ENCODE measurements at places on chromosomes 5 and 9.

- DNase-seq: no peak
Measured at GRCh38 chr5:62461561-62461960, 49.0 kb downstream of the IPO11 start.

DNA sequence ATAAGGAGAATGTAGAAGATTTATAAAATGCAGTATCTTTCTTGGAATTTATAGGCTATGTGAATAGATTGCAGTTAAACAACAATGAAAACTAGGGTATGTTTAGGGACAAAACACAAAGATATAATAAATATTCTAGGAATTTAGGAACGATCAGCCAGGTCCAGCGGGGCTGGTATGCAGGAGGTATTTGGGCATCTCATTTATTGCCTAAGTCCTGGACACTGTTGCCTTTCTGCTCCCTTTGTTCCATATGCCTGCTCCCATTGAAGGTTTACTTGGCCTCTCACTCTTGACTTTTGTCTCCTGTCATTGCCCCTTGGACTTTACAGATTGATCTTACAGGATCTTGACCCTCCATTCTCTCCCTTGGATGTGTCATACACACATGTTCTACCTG, 55.9 kb downstream of the SNX24 start:
- no peak for DNase-seq

GRCh38 chr9:108048406-108049025, 558.9 kb upstream of the KLF4 start:
- no peak for DNase-seq

- DNase-seq: no peak
Measured at GRCh38 chr5:127028822-127029457, 1.4 kb downstream of the MARCHF3 start.

- no peak for DNase-seq
Measured at GRCh38 chr5:155021842-155022241, 8.3 kb downstream of the KIF4B start.

DNA sequence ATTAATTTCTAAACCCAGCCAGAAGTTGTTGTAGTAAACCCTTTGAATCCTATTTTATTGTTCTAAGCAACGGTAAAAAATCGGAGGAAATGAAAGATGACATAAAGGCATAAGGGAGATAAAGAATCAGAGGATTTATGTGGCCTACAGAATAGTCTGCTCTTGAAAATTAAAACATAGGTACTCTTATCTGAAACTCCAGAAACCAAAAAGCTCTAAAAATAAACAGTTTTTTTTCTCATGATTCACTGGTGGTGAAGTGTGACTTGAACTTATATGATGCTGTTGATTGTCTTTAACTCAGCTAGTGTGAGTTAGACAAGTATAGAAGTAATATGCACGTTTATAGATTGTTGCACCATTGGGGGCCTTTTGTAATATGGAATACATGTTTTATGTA, 80.3 kb downstream of the HSD17B4 start:
- no peak for DNase-seq

DNA sequence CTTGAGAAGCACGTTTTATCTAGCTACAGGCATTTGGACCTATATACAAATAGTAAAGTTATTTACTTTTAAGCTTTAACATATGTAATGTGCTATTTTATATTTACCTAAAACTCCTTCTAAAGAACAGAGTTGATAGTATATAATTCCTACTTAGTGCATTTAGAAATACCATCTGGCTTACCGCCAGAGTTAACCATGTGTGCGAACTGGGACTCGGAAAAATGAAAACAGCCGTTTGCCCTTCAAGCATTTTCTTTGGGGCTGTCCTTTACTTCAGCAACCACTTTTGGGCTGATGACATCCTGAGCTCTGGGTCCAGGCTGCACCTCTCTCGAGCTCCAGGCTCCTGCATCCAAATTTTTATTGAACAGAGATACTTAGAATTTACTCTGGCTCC, 21.9 kb upstream of the DHFR start:
- DNase-seq: no peak

DNA sequence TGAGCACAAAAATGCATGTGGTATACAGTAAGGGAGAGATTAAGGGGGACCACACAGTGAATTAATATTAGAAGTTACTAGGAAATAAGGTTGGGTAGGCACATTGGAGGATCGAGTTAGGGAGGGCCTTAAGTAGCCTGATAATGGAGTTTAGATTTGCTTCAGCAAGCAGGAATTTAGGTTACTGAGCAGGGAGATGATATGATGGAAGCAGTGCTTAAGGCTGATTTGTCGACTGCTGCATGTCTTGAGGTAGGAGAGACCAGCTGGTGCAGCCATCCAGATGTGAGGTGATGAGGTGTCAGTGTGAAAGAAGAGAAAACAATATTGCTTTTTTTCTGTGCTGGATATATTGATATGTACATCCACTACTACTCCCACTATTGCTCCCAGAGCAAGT, 55.2 kb upstream of the ACTBL2 start:
- DNase-seq: no peak

DNA sequence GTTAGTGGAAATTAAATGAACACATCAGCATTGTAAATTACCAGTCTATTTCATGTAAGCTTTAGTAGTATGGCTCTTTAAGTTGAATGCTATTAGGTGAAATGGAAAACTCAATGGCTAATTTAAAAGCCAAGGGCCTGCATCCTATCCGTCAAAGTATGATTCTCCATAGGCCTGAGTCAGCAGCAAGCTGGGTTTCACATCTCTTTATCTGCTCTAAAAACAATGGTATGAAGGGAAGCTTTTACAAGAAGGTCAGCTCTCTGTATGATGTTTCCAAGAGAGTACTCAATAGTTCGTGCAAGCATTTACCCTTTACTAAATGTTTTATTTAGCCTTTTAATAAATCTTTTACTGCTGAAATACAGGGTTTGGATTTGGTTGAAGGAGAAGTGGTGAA, 62.8 kb downstream of the MAP1B start:
- no peak for DNase-seq

DNA sequence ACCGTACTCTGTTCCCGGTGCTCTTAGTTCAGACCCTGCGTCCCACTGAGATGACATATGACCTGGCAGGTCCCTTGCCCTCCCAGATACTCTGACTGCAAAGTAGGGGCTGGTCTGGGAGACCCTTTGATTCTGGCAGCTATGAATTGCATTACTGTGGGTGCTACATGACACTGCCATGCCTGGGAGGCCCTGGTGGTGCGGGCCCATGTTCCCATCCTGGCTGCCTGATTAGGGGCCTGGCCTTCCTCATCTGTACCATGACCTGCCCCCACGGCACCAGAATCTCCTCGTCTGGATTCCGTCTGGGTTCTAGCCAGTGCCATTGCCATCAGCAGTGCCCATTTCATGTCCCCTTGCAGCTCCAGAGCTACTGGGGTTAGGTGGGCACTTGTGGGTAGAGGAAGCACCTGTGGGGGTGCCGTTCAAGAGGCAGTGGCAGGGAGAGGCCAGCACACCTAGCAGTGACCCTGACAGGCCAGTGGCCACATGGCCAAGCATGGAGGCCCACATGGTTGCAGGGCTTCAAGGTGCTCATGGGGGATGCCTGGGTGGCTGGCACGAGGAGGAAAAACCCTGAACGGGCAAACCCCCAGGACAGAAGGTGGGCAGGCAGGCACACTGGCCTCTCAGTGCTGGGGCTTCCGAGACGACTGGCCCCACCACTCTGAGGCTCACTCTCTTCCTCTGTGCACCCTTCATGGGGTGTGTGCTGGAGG, 69.7 kb downstream of the PHF2 start:
- no peak for DNase-seq

DNA sequence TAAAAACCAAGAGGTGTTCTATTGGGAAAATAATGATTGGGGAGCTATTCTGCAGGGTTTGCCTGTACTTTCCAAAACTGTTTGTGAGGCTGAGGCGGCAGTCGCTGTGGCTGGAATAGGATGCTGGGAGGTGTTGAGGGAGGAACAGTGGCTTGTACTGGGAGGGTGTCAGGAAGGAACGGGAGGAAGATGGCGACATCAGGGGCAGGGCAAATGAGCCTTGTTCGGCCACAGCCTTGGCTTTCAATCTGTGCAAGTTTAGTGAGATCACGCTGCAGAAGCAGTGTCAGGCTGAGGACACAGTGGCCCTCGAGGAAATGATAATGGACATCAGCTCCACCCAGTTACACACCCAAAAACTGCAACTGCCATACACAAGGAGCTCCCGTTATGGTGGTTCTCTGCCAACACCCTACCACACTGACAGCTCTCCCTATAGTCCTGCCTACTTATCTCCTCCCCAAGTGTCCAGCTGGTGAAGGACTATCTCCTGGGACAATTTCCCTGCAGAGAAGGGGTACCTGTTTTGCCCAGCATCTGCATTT, 27.3 kb downstream of the KIF2A start:
- no peak for DNase-seq

- no peak for DNase-seq
Measured at GRCh38 chr5:130102375-130102774, 198.1 kb downstream of the CHSY3 start.

DNA sequence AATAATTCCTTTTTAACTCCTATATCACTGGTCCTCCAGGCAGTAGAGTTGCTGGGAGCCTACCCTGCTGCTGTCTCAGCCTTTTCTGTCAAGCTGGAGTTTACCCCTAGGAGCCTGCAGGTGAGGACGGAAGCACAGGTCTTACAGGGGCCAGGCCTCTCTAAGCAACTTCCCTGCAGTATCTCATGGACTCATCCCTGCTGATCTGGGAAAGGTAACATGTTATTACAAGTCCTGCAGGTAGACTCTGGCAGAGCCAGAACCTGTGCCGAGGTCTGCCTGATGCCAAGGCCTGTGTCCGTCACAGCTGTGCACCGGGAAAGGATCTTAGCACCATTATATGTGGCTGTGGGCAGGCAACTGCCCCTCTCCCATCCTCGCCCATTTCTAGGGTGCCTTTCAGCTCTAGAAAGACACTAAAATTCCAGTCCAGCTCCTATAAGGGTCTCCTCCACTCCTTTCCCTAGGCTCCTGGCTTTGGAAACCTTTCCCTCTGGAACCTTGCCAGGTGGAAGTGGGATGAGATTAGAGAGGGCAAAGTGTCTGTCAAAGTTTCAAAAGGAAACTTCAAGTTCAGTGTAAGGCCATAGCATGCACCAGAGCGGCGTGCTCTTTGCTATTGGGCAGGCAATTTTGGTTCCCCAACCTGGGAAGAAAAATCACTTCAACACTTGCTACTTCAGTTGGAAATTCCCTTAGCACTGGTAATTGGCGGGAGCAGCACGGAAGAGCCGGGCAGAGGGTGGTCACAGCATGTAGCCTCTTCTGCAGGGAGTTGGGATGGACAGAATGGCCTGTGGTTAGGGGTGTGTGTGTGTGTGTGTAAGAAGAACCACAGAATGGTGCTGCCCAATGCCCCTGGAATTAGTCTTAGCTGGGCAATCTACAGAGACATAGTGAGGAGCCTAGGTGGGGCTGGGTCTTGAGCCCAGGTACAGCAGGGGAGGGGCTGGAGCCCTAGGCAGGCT, 17.5 kb downstream of the TMEM171 start:
- no peak for DNase-seq

GRCh38 chr5:122431298-122431697, 119.3 kb downstream of the SNCAIP start:
- no peak for DNase-seq

GRCh38 chr9:127974001-127974768, 6.6 kb downstream of the EEIG1 start:
- DNase-seq: no peak

DNA sequence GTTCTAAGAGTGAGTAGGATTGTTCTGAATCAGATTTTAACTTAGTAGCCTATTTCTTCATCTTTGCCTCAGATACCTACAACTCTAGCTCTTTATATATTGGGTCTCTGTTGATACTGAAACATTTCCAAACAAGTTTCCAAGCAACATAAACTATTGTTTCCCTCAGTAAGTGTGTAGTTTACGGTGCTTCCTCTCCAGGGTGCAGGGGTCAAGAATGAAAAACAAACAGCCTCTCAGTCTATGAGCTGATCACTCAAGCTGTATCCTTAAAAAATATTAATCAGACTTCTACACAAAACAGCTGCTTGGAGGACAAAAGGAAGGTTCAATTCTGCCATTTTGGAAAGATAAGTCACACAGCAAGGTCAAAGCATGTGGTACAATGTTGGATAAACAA, 75.0 kb downstream of the ADAMTS12 start:
- no peak for DNase-seq

GRCh38 chr5:133680830-133681565, 68.7 kb upstream of the FSTL4 start:
- DNase-seq: no peak

GRCh38 chr9:72476100-72476499, 45.3 kb upstream of the TMC1 start:
- no peak for DNase-seq

- DNase-seq: no peak
Measured at GRCh38 chr5:125134216-125135081, 388.0 kb upstream of the ZNF608 start.

DNA sequence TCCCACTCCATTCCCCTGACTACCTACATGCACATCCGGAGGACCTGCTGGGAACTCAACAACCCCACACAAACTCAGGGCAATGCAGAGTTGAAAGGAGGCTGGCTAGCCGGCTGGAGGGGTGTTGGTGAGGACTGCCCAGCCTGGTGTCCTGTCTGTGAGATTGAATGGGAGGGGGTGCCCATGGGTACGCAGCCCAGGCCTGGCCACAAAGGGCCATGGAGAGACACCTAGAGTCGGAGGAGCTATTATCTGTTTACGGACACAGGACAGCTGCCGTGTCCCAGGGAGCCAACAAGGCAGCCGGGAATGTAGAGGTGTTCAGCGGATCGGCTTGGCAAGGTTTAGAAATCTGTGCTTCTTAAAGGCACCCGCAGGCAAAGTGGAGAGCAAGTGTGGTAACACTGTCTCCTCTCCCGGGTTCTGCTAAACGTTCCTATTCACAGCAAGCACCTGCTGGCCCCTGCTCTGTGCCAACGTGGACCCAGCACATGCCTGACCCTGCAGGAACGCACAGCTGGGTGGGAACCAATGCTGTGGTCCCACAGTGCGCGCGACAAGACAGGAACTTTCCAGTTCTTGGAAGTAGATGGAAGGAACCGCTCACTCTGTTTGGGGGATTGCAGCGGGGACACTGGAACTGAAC, 166.7 kb downstream of the DAB2IP start:
- DNase-seq: no peak

- DNase-seq: no peak
Measured at GRCh38 chr5:6703806-6704205, 9.4 kb upstream of the TENT4A start.

DNA sequence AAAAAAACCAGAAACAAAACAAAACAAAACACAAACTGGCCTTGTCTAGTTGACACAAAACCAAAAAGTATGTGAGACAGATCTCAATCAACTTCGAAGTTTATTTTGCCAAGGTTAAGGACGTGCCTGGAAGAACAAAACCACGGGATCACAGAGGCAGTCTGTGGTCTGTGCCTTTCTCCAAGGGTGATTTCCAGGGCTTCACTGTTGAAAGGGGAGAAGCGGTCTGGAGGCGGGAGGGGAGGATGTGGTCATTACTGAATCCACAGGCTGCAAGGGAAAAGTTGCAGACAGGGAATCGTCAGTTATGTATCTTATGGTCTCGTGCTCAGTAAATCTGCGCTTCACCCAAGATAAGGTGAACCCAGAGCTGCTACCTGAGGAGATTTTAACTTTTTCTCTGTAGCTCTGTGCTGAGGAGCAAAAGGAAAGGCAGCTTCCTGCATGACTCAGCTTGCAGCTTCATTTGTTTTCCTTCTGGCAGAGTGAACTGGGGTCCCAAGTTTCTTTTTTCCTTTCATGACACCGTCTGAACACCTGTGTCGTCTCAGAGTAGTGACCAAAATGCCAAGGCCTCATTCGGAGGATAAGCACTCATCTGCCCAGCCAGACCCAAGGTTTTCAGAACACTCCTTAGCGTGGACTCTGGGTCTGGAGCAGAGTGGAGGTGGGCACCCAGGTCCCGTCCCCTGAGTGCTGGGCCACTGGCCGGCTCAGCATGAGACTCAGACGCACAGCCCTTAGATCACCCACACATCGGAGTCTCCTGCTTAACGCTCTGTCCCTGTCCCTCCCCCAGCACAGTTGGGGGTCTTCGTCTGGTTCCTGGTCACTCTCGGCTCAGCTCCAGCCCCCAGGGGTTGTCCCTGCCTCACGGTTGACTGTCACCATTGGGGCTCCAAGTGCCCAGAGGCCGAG, 25.9 kb downstream of the ROPN1L start:
- DNase-seq: no peak

Data from forelimb muscle (tissue), 1 donor.